ENCODE measurements at places on chromosomes 2 and 18.

GRCh38 chr2:157565550-157565949 is 63.1 kb downstream of the ACVR1C start:
- DNase-seq, result no peak

DNA sequence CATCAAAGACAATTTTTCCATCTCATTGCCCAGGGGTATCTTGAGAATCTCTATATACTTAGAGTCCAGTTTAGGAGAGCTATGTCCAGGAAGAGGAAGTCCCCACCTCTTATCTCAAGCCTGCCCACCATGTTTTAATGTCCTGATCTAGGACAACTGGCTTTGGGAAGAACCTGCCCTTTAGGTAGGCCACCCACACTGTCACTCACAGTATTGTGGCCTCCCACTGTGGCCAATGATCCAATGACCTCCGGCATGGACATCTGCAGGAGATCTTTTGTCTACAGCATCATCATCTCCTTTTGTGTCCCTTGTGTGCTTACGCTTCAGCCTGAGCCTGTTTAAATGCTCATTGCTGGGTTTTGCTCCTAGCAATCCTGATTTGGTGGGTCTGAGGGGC is 77.4 kb downstream of the SLC4A3 start:
- DNase-seq, result no peak

- no peak for DNase-seq
Observed at GRCh38 chr2:8310557-8311455, 371.1 kb upstream of the ID2 start.

DNA sequence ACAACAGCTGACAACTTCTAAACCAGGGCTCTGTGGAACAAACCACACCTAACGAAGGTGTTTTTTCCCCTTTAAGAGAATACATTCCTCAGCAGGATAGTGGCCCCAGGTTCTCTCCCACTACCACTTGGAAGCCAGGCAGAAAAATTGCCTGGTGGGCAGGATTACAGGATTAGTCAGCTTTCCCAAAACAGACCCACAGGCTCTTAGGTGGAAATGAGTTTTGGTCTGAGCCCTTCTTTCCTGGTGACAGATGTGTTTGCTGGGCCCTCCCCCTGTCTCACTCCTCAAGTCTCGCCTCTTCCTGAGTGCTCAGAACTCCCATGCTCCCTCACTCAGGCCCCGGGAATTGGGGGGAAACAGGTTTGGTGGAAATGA is 139.4 kb upstream of the HAAO start:
- no peak for DNase-seq

DNA sequence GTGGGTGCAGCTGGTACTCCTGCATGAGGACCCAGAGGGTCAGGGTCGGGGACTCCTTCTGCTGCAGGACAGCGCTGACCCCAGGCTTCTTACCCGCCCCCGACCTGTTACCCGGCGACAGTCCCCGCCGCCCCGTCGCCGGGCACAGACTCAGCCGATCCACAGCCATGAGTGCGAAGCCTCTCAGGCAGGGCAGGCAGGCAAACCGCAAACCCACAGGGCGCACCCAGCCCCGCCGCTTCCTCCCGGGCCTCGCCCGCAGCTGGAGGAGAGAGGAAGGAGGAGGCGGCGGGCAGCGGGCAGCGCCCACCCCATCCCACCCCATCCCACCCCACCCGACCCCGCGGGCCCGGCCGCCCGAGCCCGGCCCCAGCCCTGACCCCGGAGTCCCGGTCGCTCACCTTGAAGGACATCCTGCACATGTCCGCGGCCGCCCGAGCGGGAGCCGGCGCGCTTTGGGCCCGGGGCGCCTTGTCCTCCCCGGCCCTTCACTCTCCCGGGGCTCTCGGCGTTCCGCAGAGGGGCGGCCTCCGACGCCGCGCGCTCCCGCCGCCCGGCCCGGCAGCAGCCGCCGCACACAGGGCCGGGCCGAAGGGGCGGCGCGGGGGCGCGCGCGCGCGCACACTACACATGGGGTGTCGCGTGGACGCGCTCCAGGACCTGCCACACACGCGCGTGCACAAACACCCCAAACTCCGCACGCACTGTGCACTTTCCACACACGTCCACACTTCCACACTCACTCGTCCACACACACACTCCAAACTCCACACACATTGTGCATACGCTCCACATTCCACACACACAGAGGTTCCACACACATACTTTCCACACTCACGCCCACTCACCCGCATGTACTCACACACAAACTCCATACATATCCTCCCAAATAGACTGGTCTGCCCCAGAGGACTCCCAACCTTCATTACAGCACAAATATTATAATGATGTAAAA is at the start of gene ANKRD29:
Gene ANKRD29, minus strand, starts transcription at position 603 of the 955 bp plus-strand sequence. Its CDS starts 181 bp downstream, at position 422.
- peak; percentile 21 for DNase-seq

DNA sequence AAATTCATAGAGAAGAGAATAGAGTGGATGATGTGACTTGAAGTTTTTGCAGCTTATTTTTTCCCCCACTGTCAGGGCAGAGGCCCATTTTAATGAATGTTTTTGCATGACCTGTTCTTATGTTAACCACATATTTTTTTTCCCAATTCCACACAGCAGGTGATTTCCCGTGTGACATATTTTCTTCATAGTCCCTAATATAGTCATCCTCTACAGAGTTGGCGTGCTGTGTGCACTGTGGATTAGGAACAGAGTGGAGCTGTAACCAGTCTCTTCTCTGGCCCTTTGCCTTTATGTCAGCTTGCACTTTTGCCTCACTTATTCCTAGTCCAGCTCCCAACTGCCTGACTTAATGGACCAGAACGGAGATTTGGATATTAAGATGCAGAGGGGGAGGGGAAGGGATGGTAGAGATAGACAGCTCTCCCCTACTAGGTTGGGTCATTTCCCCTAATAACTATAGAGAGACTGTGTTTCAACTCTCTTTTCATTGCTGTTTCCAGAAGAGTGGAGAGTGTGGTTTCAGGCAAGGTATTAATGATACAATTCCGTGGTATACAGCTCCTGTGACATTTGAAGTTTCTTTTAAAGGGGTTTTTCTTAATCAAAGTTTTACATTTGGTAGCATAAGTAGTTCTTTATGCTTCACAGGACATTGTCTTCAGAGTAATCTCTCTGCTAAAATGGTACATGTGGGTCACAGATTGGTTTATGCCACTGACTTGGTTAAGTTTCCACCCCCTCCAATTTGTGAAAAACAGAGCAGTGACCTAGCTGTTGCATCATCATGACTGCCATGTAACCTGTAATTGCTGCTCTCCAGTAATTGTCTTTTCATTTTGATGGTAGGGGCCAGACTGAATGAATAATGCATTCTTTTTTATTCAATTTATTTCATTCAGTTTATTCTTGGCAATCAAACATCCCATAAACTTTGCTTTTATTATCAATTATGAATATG is 161.3 kb downstream of the HAUS1 start:
- DNase-seq, result no peak

GRCh38 chr2:191015831-191016230 is 1.9 kb upstream of the STAT1 start:
- DNase-seq, result no peak

DNA sequence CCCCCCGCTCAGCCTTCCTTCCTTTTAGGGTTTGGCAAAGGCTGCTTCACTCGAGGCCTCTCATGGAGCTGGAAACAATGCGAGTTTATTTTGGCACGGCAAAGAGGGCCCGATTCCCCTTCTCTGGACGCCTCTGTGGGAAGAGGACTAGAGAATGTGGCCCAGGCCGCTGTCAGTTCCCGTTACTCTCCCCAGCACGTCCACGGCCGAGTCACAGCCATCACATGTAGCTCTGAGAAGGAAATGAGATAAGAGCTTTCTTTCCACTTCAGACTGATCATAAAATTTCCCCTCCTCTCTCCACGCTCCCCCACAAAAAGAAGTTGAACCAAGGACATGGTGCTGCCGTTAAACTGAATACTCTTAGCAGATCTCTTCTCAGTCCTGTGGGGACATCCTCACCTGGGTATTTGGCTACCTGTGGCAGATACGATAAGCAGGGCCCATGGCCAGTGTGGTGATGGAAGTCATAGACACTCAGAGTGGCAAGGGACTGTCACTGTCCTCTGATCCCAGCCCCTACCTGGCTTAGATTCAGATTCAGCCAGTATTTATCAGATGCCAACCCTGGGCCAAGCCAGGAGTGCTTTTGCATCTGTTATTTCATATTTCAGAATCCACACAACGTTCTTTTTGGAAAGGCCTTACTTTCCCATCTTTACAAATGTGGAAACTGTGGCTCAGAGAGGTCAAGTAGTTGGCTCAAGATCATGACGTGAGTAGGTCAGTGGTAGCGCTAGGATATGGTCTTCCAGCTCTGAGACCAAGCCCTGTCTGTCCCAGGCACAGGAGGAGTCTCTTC is 101.2 kb downstream of the MCFD2 start:
- no peak for DNase-seq

DNA sequence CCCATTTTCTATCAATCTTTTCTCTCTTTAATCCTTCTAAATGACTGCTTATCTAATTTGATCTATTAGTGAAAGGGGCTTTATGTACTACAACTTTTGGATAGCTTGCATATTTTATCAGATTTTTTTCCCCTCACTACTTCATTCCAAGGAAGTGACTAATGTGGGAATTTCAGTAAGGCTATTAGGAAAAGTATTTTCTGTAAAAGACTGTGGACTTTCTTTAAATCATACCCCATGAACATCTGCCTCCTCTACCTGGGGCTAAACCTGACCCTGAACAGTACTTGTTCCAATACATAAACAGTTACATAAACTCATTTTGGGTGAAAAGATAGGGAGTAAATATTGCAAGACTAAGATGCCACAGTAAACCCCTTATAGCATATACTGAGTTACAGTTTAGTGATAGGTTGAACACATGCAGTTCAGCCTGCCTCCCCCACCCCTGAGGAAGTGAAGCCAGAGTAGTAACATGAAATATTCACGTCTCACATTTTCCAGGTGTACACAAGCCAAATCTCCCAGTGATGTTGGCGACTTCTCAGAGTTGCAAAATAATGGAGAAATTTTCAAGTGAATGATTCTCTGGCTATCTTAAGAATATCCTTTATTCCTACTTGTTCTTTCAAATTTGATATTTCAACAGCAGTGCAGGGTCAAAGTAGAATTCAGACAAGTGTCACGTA is 590.9 kb upstream of the ZEB2 start:
- no peak for DNase-seq

DNA sequence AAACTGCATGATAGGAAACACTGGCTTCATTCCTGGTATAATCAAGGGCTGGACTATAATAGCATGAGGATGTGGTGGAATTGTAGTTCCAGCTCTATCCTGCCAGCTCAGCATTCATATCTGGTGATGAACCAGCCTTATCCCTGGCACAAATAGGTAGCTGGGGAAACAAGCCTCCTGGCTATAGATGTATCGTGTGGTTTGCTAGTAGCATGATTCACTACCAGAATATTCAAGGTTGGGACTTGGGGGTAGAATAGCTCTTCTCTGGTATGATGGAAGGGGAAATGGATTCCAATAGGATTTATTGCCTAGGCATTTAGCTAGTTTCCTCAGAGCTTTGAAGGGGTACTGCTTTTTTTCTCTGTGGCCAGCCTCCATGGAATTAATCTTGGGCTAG is 532.8 kb downstream of the FBXO15 start:
- DNase-seq, result no peak

GRCh38 chr2:172861656-172862476 is 126.2 kb downstream of the RAPGEF4 start:
- peak; percentile 54 for DNase-seq

DNA sequence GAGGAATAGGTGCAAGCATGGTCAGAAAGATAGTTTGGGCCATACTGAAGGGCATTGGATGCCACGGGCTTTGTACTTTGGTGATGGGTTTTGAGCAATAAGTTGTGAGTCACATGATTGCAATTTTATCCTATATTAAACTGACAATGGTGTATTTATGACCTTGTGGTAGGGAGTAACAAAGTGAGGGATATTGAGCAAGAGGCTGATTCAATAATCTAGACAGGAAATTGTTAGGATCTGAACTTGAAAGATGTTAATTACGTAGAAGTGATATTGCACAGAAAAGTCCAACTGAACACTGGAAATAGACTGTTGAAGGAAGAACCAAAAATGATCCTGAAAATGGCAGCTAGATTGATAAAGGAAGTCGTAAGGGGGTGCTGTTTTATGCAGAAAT is 46.6 kb upstream of the TCF4 start:
- no peak for DNase-seq

DNA sequence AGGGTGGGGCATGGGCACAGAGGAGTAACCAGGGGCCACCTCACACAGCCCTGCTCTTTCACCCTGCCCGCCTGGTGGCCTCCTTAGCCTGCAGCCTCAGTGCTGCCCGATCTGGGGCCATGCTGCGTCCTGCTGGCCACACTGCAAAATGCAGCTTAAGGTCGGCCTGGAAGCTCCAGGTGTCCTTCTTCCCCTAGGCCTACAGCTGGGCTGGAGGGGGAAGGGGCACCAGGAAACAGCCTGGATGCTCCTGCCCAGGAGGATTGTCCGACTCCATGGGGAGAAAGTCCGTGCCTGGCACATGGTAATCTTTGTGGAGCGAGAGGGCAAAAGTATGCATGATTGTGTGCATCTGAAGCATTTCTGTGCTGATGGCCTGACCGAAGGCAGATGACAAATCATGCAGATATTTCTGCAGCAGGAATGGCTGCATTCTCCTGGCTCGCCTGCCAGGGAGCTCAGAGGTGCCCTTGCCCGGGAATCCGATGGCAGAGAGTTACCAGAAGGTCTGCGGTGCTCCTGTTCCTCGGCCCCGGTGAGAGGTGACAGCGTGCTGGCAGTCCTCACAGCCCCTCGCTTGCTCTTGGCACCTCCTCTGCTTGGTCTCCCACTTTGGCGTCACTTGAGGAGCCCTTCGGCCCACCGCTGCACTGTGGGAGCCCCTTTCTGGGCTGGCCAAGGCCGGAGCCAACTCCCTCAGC is 12.8 kb upstream of the ALPP start:
- no peak for DNase-seq

DNA sequence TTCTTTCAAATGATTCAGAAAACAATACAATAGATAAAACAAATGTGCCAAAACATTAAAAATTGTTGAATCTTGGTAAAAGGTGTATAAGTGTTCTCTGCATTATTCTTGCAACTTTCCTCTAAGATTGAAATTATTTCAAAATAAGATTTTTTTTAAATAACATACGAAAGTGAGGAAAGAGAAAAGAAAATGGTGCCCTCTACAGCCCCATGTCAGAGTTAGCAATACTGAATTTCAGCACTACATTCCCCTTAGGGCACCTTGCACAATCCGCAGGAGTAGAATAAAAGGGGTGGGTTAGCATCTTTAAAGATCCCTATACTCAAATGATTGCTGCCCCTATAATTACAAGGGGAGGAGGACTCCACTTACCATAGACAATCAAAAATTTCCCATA is 433.7 kb downstream of the BCL11A start:
- DNase-seq, result no peak

DNA sequence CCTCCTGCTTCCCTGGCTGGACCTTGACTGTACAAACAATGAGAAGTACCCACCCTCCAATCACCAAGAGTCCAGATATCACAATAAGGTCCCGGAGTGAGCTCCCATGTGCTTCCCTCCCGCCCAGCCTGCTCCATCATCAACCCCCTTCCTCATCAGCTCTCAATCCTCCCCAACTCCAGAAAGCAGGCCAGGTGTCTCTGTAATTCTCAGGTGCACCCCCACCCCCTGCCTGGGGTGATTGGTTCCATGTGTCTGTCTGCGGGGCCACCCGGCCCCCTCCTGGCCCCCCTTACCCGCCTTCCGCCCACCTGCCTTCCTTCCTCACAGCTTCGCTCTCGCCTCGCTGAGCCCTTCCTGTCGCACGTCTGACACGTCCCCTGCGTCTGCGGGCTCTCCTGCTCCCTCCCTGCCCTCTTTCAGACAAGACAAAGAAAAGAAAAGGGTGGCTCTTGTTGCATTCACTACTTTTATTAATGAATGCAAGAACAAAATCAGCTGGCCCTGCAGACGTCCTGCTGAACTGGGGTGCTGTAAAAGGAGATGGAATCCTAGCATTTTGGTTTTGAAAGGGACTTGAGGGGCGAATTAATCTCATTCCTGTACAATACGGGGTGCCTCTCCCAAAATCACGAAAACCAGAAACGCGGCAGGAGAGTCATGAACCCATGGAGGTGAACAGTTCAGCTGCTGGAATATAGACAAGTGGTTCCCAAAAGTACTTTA is 26.5 kb upstream of the IGFBP2 start:
- peak; percentile 75 for DNase-seq
